Progenitor cell of endocrine pancreas (in vitro differentiated cells): ENCODE measurements at places on chromosomes 12 and 14. TPM values are rescaled to one million over a fixed set of nuclear protein-coding genes. Genes with fewer than 3 reads are reported as not detected.
A peak's percentile ranks its signal among the peaks of the same experiment; 100 is the strongest.

DNA sequence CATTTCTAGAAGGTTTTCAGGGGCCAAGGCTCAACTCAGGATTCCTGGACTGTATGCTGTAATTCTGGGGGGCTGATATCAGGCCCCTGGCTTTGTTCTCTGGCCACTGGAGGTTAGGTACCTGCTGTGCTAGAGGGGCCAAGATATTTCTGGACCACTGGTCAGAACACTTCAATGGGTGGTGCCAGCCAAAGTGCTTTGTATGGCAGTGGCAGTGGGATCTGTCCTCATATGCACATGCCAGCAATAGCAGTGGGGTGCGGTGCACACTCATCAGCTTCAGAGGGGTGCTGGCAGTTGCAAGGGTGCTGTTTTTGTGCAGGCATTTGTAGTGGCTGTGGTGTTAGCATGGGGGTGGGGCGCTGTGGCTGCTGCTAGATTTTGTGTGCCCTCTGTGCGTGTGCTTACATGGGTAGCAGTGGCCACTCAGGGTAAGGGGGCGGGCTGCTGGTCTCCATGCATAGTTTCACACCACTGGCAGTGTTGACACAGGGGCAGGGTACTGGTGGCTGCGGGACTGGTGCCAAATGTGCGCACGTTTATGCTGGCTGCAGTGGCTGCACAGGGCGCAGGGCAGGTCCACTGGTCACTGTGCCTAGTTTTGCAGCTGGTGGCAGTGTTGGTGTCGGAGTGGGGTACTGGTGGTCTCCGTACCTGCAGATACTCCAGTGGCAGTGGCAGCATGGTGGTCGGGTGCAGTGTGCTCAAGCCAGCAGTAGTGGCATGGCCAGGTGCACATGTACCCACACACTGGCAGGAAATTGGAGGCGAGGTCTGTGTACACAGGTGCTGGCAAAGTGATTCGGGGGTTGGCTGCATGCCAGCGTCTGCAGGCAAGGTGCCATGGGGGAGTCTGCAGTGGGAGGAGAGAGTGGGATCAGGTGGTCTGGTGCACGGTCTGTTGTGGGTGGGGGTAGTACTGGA, 12.6 kb downstream of the NOPCHAP1 start:
- H3K27me3 ChIP-seq = no peaks in the 10 kb centered on the region
- no peak overlapping the region for H3K4me3 ChIP-seq
- DNase-seq = no peak

DNA sequence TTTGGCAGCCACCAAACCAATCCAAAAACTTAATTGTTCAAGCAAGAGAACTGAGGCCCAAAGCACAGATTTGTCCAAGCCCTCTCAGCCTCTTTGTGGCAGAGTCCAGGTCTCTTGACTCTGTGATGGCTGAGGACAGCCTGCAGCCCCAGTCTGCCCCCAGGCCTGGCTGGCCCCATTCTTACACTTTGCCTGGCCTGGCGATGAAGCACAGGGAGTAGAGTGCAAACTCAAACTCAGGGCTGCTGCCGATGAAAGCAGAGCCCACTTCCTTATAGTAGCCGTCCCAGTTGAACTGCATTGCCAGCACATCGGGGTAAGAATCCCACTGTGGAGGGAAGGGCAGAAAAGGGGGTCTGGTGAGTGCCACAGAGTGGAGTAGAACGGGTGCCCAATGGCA, 5.6 kb upstream of the RPAP3 start:
- peaks cover 8% of the 10 kb centered on the region for H3K4me1 ChIP-seq
- DNase-seq = no peak
- peaks cover 9% of the 10 kb centered on the region for H3K27me3 ChIP-seq
- H3K27ac ChIP-seq = no peak overlapping the region

- peak within 1 kb of the TSS; percentile 47 for H3K4me3 ChIP-seq
- H3K27ac ChIP-seq = no peak within 1 kb of the TSS
- peak; percentile 90 for DNase-seq
- no peaks in the 10 kb centered on the region for H3K36me3 ChIP-seq
- H3K4me1 ChIP-seq = no peaks in the 10 kb centered on the region
Measured at GRCh38 chr12:109020796-109021380, at the start of gene SVOP. TSS of gene SVOP (minus strand) at chr12:109021068. CDS start at chr12:109020868, 200 bp downstream.

GRCh38 chr14:82647088-82647810, 1113.6 kb upstream of the SEL1L start:
- H3K27me3 ChIP-seq = no peaks in the 10 kb centered on the region
- no peak for DNase-seq
- H3K27ac ChIP-seq = no peak overlapping the region
- peaks cover 6% of the 10 kb centered on the region for H3K36me3 ChIP-seq
- H3K4me1 ChIP-seq = peaks cover 12% of the 10 kb centered on the region

DNA sequence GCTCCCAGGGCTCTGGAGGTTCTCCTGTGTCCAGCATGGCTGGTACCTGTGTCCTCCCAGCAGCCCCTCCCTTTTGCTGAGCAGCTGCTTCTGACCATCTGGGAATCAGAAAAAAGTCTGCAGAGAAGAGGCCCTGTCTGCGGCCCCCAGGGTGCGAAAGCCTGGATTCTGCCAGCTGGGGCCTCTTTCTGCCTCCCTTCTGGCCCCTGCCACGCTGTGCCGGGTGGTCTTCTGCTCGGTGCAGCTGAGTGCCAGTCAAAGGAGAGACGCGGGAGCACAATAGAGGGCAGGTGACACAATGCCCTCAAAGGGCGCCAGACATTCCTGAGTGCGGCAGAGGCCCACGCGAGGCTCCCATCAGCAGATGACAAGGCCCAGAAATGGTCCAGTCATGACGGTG, 12.6 kb downstream of the BTBD6 start:
- no peaks in the 10 kb centered on the region for H3K27me3 ChIP-seq
- H3K4me3 ChIP-seq = no peak overlapping the region
- no peak for DNase-seq
- H3K4me1 ChIP-seq = peaks cover 1% of the 10 kb centered on the region
- H3K36me3 ChIP-seq = peaks cover 5% of the 10 kb centered on the region

GRCh38 chr12:85920324-85920947, 46.3 kb downstream of the NTS start:
- no peaks in the 10 kb centered on the region for H3K27me3 ChIP-seq
- H3K4me1 ChIP-seq = peaks cover under 1% of the 10 kb centered on the region
- H3K36me3 ChIP-seq = no peaks in the 10 kb centered on the region
- no peak for DNase-seq
- H3K4me3 ChIP-seq = no peak overlapping the region
- no peak overlapping the region for H3K27ac ChIP-seq

The RNF34 gene
- 65.5 and 65.7 TPM in 2 replicates for total RNA-seq

The ST8SIA1 gene
- 5.2 and 5.3 TPM in 2 replicates for total RNA-seq

DNA sequence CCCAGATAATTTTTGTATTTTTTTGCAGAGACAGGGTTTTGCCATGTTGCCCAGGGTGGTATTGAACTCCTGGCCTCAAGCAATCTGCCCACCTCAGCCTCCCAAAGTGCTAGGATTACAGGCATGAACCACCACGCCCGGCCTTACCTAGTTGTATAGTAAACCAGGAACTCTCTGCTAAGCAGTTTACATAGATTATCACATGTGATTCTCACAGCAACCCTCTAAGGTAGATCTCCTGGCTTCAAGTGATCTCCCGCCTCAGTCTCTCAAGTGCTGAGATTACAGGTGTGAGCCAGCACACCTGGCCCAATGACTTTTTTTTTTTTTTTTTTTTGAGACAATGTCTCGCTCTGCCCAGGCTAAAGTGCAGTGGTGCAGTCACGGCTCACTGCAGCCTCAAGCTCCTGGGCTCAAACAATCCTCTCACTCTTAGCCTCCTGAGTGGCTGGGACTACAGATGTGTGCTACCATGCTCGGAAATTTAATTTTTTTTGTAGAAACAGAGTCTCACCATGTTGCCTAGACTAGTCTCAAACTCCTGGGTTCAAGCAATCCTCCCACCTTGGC, 26.0 kb upstream of the ATP2A2 start:
- H3K27me3 ChIP-seq = no peaks in the 10 kb centered on the region
- H3K4me3 ChIP-seq = no peak overlapping the region
- no peaks in the 10 kb centered on the region for H3K36me3 ChIP-seq
- peaks cover 5% of the 10 kb centered on the region for H3K4me1 ChIP-seq

DNA sequence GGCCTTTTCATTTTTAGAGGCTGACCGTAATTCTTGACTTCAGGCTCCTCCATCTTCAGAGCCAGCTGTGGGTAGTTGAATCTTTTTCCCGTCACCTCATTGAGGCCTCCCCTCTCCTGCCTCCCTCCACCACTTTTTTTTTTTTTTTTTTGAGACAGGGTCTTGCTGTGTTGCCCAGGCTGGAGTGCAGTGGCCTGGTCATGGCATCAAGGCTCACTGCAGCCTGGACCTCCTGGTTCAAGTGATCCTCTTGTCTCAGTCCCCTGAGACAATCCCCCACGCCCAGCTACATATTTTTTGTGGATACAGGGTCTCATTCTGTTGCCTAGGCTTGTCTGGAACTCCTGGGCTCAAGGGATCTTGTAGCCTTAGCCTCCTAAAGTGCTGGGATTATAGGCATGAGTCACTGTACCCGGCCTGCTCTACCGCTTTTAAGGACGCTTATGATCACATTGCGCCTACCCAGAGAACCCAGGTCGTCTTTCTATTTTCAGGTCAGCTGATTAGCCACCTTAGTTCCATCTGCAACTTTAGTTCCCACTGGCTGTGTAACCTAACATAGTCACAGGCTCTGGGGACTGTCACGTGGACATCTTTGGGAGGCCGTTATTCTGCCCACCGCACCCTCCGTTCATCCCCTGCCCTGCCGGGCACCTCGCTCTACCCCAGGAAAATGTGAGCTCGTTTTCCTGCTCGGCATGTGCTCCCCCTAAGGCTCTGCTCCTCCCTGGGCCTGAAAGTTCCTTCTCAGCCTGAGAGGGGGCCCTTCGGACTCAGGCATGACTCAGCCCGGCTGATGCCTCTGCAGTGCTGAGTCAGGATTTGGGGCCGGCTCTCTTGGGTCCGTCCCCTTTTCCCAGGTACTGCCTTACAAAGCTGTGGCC, 13.4 kb downstream of the TNFAIP2 start:
- peaks cover 25% of the 10 kb centered on the region for H3K27me3 ChIP-seq
- no peak overlapping the region for H3K4me3 ChIP-seq
- H3K36me3 ChIP-seq = no peaks in the 10 kb centered on the region
- H3K4me1 ChIP-seq = peaks cover 12% of the 10 kb centered on the region
- DNase-seq = no peak

DNA sequence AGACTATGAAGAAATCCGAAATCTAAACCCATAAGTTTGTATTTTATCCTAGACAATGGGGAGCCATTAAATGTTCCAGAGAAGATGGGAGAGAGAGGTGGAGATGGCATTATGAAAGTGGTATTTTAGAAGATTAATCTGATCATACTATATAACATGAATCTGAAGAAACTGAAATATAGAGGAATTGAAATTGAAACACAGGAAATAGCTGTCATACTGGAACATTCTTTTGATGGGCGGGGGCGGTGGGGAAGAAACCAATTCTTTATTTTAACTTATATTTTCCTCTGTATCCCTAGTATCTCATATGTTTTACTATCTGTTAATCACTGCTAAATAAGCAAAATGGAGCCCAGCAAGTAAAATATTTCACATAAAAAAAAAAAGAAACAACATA, 27.0 kb upstream of the FOXN3 start:
- H3K4me3 ChIP-seq = no peak overlapping the region
- H3K4me1 ChIP-seq = no peaks in the 10 kb centered on the region
- peaks cover 13% of the 10 kb centered on the region for H3K27me3 ChIP-seq
- DNase-seq = no peak

The IFNG-AS1 gene
- total RNA-seq = not detected in 2 replicates

DNA sequence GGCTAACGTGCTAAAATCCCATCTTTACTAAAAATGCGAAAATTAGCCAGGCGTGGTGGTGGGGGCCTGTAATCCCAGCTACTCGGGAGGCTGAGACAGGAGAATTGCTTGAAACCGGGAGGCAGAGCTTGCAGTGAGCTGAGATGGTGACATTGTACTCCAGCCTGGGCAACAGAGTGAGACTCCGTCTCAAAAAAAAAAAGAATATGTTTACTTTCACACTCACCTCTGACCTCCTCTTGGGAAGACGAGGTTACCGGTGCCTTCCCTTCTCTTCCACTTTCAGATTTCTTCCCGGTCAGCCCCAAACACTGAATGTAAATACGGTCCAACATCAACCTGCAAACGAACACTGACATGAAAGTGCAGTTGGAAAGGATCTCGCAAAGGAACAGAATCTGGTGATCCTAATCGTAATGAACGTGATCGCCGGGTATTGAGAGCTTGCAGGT, 31.8 kb upstream of the PPP1R13B start:
- peak overlapping the region; percentile 16 for H3K4me3 ChIP-seq
- H3K27me3 ChIP-seq = no peaks in the 10 kb centered on the region
- H3K4me1 ChIP-seq = peaks cover 22% of the 10 kb centered on the region
- H3K36me3 ChIP-seq = no peaks in the 10 kb centered on the region

GRCh38 chr14:99630202-99630601, 14.7 kb upstream of the HHIPL1 start:
- no peak overlapping the region for H3K4me3 ChIP-seq
- H3K27ac ChIP-seq = peak overlapping the region; percentile 73
- no peaks in the 10 kb centered on the region for H3K4me1 ChIP-seq
- H3K36me3 ChIP-seq = no peaks in the 10 kb centered on the region
- H3K27me3 ChIP-seq = peaks cover 27% of the 10 kb centered on the region

- H3K4me1 ChIP-seq = peaks cover 8% of the 10 kb centered on the region
- DNase-seq = no peak
- no peak overlapping the region for H3K4me3 ChIP-seq
- no peaks in the 10 kb centered on the region for H3K27me3 ChIP-seq
- no peaks in the 10 kb centered on the region for H3K36me3 ChIP-seq
Measured at GRCh38 chr12:92769124-92769901, 66.5 kb downstream of the PLEKHG7 start.

GRCh38 chr12:106088246-106088808, 50.4 kb downstream of the NUAK1 start:
- no peak overlapping the region for H3K27ac ChIP-seq
- no peak overlapping the region for H3K4me3 ChIP-seq
- H3K27me3 ChIP-seq = no peaks in the 10 kb centered on the region

The POTEM gene
- total RNA-seq = not detected in 2 replicates

DNA sequence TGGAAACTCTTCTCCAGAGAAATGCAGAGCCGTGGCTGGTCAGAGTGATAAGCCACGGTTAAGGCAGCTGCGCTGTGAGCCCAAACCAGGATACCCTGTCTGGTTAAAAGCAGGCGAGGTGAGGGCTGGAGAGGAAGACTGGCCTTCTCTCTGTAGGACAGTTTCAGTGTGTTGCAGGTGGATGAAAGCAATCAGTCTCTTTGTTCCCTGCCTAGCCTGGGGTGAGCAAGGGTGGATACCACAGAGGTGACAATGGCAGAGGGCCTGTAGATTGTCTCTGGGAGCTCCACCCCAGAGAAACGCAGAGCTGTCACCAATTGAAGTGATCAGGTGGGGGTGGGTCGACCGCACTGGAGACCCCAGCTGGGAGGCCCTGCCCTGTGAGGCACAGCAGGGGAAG, 621.9 kb downstream of the LRFN5 start:
- peaks cover 3% of the 10 kb centered on the region for H3K4me1 ChIP-seq
- no peaks in the 10 kb centered on the region for H3K27me3 ChIP-seq
- DNase-seq = no peak
- no peak overlapping the region for H3K27ac ChIP-seq
- no peak overlapping the region for H3K4me3 ChIP-seq

The FAM90A1 gene
- 0.22 TPM in 1 of 2 replicates, not detected in the other for total RNA-seq

The TMEM229B gene
- total RNA-seq = 1.7 and 1.8 TPM in 2 replicates

GRCh38 chr12:1509413-1510052, 84.8 kb downstream of the FBXL14 start:
- no peaks in the 10 kb centered on the region for H3K4me1 ChIP-seq
- no peaks in the 10 kb centered on the region for H3K27me3 ChIP-seq
- no peaks in the 10 kb centered on the region for H3K36me3 ChIP-seq
- DNase-seq = no peak
